Stimulated activated CD8-positive, alpha-beta memory T cell treated with anti-CD3 and anti-CD28 coated beads, Interleukin-15, amount 100 ng/mL, for 24 hours (primary cell): ENCODE measurements at places on chromosomes 4 and X.

DNA sequence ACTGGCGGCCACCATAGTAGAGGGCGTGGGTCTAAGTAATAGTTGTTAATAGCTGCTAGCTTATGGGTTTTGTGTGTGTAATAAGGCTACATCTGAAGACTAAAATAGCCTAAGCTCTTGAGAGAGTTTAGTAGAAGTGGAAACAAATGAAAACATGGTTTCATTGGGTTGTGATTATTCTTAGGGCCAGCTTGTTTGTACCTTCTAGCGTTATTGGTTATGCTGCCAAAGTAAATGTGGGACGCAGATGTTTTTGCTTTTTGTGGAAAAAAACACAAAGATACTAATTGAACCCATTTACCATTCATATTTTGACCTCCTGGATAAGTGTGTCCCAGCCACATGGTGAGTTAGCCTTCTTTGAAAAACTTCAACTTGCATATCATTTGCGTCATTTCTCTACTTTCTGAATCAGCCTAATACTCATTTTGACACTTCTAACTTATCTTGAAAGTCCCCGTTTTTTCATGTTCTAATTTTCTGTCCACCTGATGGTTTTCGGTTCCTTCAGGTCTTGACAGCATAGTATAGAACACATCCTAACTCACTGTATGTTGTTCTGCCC is 305.3 kb downstream of the FRMPD4 start:
- DNase-seq = no peak

- no peak for DNase-seq
Observed at GRCh38 chr4:41613386-41613785, 75.4 kb downstream of the LIMCH1 start.

DNA sequence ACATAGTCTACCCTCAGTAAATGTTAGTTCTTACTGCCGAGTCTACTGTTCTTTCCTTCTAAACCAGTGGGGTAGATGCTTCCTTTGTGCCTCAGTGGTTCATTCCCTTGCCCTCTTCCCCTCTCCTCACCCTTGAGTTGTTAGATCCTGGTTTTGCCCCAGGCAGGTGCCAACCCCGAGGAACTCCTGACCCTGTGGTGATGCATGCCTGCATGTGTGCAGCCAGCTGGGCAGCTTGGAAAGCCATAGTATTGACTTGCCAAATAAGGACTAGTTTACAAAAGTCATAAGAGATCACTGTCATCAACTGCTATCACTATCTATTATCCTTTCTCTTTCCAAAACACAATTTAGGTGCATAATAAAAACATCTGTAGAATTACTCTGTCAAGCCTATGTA is 50.9 kb downstream of the REPS2 start:
- DNase-seq = no peak

DNA sequence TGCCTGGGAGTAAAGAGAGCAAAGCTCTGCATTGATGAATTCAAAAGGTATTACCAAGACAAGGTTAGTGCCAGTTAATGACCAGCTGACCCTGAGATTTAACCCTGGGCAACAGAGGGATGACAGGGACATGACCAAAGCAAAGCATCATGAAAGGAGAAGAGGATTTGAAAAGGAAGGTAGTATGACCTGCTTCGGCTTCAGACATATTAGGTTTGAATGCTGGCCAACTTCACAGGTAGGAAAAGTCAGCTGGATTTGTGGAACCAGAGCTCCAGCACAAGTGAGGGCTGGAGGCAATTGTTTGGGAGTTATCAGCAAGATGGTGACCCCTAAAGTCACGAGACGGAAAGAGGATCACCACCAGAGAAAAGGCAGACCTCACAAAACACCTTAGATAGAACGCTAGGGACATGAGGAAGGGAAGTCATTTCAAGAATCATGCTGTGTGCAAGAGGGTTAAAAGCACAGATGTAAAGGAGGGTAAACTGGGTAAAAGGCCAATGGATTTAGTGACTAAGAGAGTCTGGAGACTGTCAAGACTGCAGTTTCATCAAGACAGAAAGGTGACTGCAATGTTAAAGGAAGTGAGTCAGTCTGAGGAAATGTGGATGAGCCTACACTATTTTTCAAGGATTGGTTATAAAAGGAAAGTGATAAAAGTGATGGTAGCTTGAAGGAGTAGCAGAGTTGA is 45.6 kb downstream of the SH3RF1 start:
- DNase-seq = no peak

- DNase-seq = no peak
Observed at GRCh38 chrX:15804563-15804962, 14.3 kb downstream of the ZRSR2 start.

GRCh38 chr4:17702641-17703040 is 78.8 kb downstream of the FAM184B start:
- no peak for DNase-seq

GRCh38 chr4:69066945-69067344 is 29.3 kb upstream of the UGT2B7 start:
- DNase-seq = no peak

GRCh38 chrX:110389570-110389969 is 30.9 kb downstream of the RTL9 start:
- DNase-seq = no peak

- no peak for DNase-seq
Observed at GRCh38 chr4:174549721-174550120, 27.4 kb upstream of the HPGD start.

- no peak for DNase-seq
Observed at GRCh38 chrX:148609515-148610327, 109.3 kb downstream of the AFF2 start.

DNA sequence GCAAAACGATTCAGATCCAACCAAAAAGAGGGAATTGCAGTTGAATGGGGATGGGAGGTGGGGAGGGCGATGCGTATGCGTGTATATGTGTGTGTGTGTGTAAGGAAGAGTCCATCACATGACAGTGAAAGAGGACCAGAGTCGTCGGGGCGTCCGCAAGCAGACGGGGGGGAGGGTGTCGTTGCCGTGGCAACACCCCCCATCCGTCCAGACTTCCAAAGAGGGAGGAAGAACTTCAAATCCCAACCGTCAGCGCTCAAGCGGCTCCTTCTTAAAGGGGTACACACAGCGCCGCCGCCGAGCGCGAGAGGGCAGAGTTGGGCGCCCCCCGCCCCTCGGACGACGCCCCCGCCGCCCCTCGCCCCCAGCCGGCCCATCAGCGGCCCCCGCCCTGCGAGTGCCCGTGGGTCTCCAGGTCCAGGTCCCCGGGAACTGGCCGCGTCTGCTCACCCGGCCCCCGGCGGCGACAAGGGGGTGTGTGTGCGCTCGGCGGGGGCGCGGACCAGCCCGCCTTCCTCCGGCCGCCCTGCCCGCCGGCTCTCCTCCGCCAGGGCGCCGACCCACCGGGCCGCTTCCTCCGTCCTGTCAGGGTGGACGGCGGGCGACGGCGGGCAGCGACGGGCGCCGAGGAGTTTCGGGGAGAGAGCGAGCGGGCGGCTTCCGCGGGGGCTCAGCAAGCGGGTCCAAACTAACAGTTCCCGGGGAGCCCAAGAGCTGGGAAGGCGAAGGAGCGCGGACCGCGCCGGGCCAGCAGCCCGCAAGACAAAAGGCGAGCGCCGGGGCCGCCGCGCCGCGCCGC is 685 bp downstream of the LCORL start:
- peak; percentile 6 for DNase-seq

GRCh38 chrX:21843179-21843578 is 3.8 kb downstream of the MBTPS2 start:
- no peak for DNase-seq

DNA sequence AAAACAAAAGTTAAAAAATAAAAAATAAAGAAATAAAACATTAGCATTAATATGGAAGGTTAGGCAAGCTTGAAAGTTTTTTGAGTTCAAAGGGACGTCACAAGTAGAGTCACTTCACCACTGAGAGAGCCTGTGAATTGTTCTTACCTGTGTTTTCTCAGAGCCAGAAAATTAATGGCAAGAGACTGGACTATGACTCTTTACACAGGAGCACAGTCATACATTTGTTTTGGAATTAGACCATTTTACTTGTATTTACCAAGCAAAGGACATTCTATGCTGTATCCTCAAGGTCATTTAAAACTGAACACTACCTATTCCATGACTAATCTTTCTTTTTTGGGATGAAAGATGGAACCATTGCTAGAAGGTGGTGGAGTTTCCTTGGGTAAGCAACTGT is 346.1 kb downstream of the FAM47B start:
- no peak for DNase-seq

DNA sequence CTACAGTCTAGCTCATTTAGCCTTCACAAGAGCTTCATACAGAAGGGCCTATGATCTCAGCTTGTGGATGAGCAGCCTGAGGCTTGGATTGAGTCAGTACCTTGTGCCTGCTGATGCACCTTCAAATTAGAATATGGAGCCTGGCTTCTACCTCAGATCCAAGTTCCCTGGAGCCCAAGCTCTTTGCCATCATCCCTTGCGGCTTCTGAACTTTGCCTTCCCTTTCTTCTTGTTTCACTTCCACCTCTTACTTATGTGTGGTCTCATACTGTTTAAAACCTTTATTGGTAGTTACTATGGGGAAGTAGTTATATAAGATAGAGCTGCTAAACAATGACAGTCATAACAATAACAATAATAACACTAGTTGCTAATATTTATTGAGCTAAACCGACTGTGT is 84.3 kb upstream of the AFF2 start:
- no peak for DNase-seq

- no peak for DNase-seq
Observed at GRCh38 chrX:8314881-8315280, 143.8 kb upstream of the VCX2 start.

DNA sequence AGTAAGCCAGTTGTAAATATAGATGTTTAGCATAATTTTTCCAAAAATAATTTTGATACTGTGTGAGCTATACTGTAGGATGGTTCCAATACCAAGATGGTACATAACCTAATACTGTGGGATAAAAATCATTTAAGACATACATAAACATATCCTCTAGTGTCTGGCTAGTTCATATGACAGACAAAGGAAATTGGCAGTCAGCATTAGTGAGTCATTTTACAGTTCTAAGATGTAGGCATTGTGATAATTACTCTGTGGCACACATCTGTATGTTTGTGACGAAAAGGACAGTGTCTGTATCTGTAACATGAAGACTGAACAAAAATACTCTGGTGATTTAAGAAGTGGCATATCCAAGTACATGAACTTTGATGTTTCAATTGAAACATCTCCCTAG is 49.6 kb downstream of the UGT2A2 start:
- DNase-seq = no peak

DNA sequence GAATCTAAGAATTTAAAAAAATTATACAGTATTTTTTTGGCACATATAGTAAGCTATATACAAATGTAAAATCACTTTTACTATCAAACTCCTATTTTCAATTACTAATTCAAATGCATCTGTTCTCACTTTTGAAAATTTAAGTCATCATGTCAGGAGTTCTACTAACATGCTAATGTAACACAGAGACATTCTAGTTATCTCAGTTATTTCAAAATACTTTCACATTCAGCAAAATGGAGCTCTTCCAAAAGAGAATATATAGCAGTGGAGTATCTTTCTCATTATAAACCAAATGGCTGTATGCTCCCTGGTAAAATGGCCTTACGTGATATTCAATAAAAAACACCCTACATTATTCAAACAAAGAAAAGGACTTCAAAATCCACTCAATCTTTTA is 42.3 kb downstream of the RFC1 start:
- no peak for DNase-seq

DNA sequence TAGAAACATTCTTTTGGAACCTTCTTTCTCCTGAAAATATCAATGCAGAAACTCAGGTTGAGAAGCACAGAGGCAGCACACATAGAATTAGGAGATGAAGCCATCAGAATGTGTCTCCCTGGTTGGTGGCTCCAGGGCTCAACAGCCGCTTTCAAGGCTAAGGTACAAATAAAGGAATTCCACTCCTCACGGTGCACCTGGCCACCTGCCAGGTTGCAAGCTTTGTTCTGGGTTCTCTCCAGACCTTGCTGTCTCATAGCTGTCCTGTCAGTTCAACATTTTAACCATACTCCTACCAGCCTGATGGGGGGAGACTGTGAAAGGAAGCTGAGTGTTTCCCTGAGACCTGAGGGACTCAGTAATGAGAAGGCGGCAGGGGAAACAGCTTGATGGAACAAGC is 96.3 kb upstream of the HPF1 start:
- DNase-seq = no peak

- DNase-seq = no peak
Observed at GRCh38 chrX:66126662-66127061, 37.4 kb upstream of the HEPH start.

DNA sequence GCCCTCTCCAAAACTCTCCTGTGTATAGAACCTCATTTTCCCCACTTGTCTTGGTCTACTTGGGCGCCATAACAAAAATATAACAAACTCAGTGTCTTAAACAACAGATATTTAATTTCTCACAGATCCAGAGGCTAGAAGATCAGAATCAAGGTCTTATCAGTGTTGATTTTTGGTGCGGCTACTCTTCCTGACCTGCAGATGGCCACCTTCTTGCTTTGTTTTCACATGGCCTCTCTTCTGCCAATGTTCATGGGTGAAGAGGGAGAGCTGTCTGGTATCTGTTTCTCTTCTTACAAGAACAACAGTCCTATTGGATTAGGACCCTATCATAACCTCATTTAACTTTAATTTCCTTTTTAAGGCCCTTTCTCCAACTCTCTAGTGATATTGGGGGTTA is 177.3 kb downstream of the PABPC4L start:
- DNase-seq = no peak

DNA sequence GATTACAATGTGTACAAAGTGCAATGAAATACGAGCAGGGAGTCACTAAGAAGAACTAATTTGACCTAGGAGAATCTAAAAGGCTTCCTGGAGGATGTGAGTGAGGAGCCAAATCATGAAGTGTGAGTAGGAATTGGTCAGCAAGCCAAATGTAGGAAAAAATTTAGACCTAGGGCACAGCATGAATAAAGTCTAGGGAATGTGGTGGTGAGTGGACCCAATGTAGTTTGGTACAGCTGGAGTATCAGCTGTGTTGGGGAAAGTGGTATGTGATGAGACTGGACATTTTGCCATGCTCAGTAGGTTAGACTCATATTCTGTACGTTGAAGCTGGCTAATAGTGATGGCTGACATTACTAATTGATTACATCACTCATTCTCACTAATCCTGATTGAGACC is 191.0 kb downstream of the AFF2 start:
- no peak for DNase-seq

DNA sequence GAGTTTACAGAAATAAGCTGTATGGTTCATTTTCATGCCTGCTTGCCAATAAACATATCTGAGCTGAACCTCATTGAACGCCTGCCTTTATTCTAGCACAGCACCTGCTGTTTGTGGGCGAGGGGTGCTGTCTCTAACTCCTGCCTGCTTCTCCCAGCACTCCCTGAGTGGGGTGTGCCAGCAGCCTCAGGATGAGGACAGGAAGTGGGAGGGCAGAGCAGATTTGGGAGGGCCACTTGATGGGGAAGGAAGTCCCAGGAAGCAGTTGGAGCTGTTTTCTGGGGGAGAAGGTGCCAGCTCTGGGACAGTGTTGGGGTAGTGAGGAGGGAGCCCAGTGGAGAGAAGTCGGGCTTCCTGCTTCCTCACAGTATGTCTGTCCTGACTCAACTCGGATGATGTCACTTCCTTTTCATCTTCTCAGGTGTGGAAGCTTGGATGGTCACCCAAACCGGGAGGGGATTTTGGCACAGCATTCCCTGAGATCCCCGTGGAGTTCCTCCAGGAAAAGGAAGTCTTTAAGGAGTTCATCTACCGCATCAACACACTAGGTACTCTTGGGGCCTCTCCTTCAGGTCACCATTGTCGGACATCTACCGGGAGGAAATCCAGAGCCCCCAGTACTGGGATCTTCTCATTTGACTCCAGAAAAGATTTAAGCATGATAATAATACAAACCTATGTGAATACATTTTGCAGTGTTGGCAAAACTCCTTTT is 29.0 kb upstream of the MSANTD1 start:
- DNase-seq = no peak
